GM10248 (cell line): ENCODE measurements at places on chromosomes 16 and 17.
A peak's percentile ranks its signal among the peaks of the same experiment; 100 is the strongest.

DNA sequence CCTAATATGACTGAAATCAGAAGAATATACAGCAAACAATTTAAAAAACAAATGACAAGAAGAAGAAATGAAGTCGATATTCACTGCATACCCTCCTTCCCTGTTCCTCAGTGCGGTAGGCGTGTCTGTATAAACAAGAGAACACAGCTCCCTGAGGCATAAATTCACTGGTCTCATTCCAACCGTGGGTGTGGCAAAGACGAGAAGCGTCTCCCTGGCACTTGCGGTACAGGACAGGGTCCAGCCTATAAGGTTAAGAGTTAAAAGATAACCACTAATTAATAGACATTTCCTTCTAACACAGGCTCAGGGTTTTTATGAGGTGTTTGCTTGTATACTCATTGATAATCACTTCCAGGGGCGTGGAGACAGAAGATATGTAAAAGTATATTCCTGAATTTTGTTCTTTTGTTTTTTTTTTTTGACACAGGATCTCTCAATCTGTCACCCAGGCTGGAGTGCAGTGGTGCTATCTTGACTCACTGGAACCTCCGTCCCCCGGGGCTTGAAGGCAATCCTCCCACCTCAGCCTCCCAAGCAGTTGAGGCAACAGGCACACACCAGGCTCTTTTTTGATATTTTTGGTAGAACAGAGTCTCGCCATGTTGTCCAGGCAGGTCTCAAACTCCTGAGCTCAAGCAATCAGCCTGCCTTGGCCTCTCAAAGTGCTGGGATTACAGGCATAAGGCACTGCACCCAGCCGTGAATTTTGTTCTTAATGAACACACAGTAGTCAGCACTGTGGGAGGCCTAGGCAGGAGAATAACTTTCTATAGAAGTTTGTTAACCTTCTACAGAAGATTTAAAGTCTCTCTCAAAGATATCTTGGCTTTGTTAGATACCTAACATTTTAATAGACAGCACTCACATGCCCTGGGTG lies 59.1 kb upstream of the CLEC18B start:
- DNase-seq, result no peak

- DNase-seq, result no peak
Observed at GRCh38 chr16:83409347-83409746, 398.4 kb upstream of the HSBP1 start.

DNA sequence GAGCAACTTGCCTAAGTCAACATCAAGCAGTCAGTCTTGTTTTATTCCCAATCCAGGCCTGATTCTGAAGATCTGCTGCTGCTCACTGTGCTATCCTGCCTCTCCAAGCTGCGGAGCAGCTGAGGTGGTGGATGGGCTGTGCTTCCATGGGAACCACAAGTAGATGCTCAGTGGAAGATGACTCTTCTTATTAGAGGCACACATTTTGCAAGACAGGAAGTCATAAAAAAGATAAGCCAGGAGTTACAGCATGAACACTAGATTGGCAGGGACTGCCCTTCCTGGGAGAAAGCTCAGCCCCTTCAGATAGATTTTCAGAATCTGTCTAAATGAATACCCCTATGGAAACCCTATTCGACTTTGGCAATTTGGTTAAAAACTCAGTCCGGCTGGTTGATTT lies 143.1 kb downstream of the SHISA6 start:
- DNase-seq, result no peak

- DNase-seq, result peak; percentile 50
Observed at GRCh38 chr17:29591146-29591736, 1.7 kb upstream of the ANKRD13B start.

DNA sequence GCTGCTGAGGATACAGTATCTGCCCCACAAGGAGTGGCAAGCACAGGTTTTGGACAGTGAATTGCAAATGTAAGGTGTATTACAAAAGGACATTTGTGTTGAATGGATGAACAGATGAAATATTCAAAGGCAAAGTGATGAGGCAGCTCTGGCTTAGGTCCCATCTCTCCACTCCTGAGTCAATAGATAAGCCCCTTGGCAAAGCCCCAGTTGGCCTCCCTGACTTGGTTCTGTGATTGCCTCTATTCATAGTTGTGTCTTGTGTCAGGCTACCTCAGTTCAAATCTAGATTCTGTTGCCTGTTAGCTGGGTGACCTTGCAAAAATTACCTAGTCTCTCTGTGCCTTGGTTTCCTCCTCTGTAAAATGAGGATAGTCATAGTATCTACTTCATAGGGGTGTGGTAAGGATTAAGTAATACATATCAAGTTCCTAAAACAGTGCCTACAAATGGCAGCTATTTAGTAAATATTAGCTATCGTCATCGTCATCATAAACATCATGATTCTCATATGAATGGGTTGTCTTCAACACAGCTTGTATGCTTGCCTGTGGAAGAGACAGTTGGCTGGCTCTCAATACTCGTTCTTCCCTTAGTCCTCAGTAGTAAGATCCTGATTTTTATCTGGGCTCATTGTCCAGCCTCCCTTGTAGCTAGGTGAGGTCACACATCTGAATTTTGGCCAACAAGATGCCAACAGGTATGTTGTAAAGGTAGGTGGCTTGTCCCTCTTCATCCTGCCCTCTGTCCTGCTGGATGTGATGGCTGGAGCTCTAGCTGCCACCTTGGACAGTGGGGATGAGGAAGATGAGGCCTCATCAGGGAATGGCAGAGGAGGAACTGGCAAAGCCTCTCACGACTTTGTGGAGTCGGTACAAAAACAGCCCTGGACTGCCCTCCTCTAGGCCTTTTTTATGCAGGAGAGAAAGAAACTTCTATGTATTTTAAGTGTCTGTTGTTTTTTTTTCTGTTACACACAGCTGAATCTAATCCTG lies 2.1 kb upstream of the MFAP4 start:
- no peak for DNase-seq

- DNase-seq, result peak; percentile 82
Observed at GRCh38 chr17:57243171-57243622, 13.1 kb upstream of the MSI2 start.

DNA sequence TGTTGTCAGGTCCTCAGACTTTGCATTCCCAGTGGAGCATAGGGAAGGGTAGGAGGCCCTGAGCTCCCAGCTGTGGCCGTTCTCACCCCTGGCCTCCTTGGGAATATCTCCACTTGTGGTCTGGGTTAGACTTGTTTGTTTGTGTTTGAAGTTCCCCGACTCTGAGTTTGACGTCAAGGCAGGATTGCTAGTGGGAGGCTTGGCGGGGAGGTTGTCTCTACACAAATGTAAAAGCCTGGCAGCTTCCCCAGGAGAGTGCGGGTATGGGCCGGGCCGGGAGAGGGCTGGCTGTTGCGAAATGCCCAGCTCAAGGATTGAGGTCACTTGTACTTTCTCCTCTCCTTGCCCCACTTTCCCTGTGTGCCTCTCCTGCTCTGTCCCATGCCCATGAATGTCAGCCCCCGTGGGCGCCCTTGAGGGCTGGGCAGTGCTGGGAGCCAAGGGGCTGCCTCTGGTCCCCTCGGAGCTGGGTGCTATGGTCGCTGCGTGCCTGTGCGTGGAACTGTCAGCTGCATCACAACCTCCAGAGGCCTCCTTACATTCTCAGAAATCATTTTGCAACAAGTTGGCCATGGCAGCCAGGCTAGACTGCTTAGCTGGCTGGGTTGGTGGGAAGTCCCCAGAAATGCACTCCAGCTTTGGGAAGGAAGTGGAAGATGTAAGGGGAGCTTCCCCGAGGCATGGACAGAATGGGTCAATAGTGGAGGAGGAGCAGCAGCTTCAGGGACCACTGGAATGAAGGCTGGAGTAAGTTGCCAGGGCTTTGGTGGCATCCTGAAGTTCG lies 84.3 kb downstream of the KSR1 start:
- no peak for DNase-seq

DNA sequence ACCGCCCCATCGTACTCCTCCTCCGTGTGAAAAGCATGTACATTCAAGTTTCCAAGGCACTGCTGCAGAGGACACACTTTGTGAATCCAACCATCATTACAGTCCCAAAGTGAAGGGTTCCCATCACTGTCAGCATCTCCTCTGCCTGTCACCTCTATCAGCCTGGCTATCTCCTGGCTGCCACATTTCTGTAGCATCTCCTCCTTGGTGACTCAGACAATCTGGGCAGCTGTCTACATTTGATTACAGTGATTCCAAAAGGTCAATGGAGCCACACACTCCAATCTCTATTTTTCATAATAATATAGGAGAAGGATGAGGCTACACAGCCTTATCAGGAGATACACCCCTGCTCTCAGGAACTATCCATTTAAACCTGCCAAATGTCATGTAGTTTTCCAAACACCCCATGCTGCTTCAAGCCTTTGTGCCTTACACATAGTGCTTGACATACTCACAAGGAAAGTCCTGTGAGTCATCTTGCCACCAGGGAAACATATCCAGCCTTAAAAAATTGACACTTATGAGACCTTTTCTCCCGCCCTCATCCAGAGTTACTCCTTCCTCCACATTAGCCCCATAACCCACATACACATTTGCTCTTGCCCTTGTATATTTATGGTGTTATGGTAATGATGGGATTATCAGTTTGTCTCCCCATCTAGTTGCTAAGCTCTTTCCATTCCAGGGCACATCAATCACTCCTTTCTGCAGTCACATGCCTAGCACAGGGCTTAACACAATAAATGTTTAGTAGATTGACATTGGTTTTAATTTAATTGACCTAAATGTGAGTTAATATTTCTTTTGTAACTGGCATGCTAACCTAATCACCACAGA lies 250.1 kb upstream of the CDH5 start:
- no peak for DNase-seq

GRCh38 chr16:56872863-56873391 lies 7.9 kb downstream of the SLC12A3 start:
- DNase-seq, result no peak

DNA sequence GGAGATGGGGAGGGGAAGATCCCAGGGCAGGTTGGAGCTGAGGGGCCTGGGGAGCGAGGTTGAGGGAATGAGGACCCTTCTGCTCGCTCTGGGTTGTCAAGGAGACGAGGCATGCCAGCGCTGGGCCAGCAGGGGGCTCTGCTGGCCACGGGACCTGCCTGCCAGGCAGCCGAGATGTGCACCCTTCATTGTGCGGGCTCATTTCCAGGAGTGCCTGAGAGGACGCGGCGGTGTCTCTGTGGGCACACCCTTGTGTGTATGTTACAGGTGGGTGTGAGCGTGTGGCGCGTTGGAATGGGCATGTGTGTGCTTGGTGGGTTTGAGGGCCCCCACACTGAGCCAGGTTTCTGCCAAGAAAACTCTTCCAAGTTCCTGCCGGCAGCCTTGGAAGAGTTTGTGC lies 15.9 kb downstream of the ARHGAP23 start:
- peak; percentile 81 for DNase-seq

DNA sequence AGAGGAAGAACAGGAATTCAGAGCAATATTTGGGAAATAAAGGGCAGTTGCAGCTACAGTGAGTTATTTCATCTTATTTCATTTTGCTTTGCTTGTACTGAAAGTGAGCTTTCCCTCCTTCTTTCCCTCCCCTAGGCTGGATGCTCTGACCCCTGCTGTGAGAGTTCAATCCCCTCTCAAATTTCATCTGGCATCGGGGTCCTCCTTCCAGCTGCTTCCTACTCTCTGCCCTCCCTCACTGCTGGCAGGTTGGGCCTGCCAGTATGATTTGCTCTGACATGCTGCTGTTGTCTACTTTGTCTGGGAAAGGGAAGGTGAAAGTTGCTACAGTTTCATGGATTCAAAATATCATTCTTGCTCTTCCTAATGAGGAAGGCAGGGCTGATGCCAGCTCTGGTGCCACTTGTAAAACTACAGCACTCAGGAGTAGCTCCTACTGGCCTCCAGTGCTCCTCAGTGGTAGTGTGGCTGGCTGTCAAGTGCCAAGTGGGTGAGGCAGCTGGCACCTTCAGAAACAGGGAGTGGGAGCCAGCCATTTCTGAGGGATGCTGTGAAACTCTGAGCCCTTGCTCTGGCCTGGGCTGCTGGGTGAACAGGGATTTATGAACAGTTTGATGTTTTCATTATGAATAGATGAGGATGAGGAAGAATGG lies 408.6 kb downstream of the HAPSTR1 start:
- no peak for DNase-seq

DNA sequence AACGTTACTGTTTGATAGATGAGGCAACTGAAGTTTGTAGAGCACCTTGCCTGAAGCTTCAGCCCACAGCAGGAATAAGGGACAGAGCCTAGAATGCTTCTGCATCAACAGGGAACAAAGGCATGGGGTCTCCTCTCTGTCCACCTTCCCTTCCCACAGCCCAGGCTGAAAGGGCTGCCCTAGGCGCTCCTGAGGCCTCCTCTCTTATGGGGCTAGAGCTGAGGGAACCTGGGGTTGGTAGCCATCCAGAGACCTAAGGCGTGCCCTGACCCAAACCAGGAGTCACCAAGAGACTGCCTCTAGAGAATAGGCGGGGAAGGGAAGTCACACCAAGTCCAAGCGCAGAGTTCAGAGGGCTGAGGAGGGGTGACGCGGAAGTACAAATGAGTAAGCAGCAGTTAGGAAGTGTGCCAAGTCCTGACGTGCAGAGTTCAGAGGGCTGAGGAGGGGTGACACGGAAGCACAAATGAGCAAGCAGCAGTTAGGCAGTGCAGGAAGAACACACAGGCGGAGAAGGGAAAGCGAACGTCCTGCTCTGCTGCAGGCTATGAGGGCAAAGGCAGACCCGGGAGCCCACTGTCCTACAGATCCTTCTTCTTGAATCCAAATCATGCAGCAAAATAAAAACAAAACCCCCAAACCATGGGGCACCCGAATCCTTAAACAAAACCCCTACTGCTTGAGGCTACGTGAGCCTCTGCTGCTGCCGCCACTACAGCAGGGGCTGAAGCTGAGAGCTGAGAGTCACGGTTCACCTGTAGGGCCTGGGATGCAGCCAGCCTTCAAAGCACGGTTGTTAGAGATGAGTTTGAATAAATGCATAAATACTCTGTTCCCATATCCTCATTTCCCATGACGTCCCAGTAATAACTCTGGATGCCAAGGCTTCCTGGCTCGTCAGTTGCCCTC lies 2.7 kb upstream of the SPG7 start:
- DNase-seq, result peak; percentile 81

DNA sequence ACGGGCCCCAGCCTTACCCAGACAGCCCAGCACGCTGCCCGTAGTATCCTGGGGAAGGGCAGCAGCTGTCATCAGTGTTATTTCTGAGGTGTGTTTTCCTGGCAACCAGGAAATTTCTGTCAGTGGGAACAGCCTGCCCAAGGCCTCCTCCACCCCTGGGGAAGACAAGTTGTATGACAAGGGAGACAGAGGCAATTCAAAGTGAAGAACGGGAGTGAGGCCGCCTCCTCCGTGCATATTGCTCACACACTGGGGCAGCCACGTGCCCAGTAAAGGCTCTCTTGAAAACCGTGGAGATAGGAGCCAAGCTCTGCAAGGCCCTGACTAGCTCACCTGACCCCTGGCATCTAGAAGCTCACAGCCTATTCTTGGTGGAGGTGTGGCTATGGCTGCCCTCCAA lies 57.6 kb downstream of the RAI1 start:
- no peak for DNase-seq

GRCh38 chr17:17107891-17108431 lies 65.7 kb downstream of the MPRIP start:
- DNase-seq, result no peak

DNA sequence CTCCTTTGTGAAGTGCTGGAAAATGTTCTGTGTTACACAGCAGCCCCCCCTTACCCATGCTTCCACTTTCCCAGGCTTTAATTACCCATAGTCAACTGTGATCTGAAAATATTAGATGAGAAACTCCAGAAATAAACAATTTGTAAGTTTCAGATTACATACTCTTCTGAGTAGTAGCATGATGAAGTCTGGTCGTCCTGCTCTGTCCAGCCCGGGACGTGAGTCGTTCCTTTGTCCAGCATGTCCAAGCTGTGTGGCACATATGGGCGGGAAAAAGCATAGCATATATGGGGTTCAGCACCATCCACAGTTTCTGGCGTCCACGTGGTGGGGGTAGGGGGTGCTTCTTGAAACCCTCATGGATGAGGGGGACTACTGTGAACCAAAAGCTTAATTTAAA lies 83.5 kb downstream of the BANP start:
- DNase-seq, result no peak

- DNase-seq, result no peak
Observed at GRCh38 chr17:65359016-65359415, 202.4 kb downstream of the AXIN2 start.
